ENCODE measurements at places on chromosomes 6 and 20.

- DNase-seq = no peak
Observed at GRCh38 chr6:75135450-75135849, 70.4 kb downstream of the COL12A1 start.

DNA sequence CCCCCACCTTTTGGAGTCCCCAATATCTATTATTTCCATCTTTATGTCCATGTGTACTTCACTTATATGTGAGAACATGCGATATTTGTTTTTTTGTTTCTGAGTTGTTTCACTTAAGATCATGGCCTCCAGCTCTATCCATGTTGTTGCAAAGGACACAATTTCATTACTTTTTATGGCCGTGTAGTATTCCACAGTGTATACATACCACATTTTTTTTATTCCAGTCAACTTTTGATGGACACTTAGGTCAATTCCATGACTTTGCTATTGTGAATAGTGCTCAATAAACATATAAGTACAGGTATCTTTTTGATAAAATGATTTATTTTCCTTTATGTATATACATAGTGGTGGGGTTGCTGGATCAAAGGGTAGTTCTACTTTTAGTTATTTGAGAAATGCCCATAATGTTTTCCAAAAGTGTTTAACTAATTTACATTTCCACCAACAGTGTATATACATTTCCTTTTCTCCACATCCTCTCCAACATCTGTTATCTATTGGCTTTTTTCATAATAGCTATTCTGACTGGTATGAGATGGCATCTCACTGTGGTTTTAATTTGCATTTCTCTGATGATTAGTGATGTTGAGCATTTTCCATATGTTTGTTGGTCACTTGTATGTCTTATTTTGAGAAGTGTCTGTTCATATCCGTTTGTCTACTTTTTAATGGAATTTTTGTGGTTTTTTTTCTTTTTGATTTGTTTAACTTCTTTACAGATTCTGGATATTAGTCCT is 34.0 kb upstream of the COL10A1 start:
- no peak for DNase-seq

DNA sequence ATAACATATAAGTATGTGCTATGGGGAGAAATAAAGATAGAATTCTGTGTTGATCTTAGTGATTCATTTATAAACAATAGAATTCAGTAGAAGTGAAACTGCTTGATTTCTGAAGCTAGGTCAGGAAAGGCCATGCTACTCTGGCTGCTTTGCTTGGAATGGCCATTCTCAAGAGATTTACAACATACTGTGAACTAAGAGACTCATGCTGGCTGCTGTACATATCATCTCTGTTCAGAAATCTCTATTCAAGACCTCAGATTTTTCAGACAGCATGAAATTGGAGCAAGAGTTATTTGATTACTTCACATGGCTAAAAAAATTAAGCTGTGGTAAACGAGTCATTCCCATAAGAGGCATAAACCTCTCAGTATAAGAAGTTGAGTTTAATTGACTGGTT is 662.6 kb downstream of the BCKDHB start:
- DNase-seq = no peak

GRCh38 chr20:5005326-5005725 is 4.0 kb upstream of the SLC23A2 start:
- DNase-seq = no peak

GRCh38 chr6:12241493-12242175 is 48.5 kb upstream of the EDN1 start:
- no peak for DNase-seq

GRCh38 chr6:142843361-142843760 is 101.6 kb downstream of the HIVEP2 start:
- DNase-seq = no peak

DNA sequence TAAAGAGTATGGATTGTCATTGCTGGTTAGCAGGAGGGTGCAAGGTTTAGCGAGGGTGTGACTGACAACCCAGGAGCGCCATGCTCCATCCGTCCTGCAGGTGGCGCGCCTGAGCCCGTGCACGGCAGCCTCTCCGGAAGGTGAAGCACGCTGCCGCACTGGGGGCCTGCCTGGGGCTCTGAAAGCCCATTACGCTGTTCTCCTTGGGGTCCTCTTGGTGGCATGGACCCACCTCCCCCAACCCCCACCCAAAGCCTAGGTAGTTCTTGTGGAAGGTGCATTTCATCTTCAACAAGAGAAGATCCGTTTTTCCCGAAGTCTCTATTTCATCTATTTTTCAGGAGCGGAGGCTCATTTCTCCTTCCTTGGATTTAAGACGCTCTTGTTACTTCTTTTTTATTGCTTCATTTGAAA is 197.4 kb upstream of the KCNG1 start:
- no peak for DNase-seq

DNA sequence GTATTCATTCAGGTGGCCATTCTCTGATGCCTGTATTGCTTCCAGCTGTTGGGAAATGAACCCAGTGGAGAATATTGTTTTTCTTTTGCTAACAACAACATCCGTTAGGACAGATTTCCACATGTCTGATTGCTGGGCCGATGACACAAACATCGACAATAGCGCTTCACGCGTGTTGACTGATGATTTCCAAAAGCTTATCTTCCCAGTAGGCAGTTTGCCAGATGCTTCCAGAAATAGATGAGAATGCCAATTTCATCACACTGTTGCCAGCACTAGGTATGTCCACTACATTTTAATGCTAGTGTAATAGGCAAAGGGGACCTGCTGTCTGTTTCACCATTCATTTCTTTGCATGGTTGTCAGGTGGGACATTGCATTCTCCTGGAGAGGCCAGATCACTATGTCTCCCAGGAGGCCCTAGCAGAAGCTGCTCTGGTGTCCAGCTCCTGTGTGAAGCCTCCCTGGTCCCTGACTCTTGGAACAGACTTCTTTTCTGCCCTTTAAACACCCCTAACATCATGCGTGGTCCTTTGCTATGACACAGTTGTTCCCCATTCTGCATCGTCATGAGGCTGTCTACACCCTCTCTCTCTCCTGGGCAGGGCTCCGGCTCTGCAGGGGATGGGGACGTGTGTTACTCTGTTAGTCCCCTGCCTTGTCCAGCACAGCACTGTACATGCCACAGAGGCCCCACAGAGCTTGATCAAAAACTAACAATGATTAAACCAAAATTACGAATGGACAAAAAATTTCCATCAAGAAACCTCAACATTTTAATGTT is 181.6 kb downstream of the CDH26 start:
- no peak for DNase-seq

GRCh38 chr6:46078294-46078693 is 51.5 kb upstream of the ENPP4 start:
- DNase-seq = no peak

- DNase-seq = no peak
Observed at GRCh38 chr6:135920689-135921088, 69.2 kb downstream of the PDE7B start.

DNA sequence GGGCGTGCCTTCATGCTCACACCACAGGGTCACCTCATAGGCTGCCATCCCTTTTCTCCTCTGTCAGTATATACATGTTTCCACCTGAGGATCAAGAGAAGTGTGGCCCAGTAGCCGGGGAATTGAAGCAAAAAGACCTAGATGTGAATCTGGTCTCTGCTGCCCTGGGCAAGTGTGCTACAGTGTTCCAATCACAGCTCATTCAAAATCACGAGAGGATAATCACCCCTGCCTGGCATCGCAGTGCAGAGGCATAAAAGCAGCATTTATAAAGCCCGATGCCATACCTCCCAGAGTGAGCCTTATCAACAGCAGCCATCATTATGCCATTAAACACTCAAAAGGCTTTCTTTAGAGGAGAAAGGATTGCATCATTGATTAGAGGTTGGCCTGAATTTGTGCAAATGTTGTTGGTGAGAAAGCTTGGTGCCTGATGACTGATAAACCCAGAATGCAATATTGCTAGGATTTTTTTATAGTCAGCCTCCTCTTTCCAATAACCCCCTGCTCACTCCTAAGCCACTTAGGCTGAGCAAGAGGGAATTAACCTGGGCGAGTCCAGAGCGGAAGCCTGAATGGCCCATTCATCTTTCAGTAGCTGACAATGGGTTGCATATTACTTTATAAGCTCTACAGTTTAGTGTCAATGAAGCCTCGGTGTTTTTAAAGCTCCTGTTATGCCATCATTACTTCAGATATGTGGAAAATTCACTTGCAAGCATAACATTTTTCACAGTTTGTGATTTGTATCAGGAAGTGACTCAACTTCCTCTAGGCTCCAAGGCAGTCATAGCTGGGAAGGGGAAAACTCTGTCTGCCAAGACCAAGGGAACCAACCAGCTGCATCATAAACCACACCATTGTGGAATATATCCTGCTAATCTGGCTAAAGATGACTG is 92.5 kb upstream of the NXT1 start:
- no peak for DNase-seq

DNA sequence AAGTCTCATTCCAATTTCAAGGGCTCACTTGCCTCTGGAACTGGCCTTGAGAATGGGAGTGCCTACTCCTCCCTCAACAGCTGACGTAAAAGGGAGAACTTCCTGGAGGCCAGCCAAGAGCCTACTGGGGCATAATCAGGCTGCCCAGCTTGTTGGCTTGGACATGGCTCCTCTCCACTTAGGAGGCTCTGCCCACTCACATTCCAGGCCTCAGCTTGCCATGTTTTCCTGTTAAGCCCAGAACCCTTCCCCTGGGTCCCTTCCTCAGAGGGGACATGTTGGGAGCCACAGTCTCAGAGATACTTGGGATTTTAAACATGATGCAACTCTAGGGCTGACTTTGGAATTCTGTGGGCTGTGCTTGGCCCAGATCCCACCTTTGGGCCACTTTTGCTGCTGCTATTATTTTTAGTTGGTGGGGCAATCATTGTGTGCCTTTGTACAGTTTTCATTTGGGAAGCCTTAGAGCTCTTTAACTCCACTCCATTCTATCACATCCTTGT is 31.5 kb upstream of the ADTRP start:
- no peak for DNase-seq
